Activated T-helper 2 cell treated with anti-CD3 and anti-CD28 coated beads, Interferon-gamma antibody, Interleukin-2, Interleukin-4, amounts not matched to agents 10 μg/mL and 5 μg/mL and 100 μg/mL, durations not matched to agents 14 hours and 24 hours and 36 hours (primary cell): ENCODE measurements at places on chromosomes 7 and 10.
A peak's percentile ranks its signal among the peaks of the same experiment; 100 is the strongest.

GRCh38 chr7:157497367-157497743, 160.6 kb downstream of the DNAJB6 start:
- H3K4me1 ChIP-seq = peaks cover 31% of the 10 kb centered on the region
- H3K27ac ChIP-seq = no peak overlapping the region
- H3K4me3 ChIP-seq = no peak overlapping the region
- peaks cover 18% of the 10 kb centered on the region for H3K27me3 ChIP-seq
- H3K36me3 ChIP-seq = peaks cover 11% of the 10 kb centered on the region
- DNase-seq = no peak

- no peak for DNase-seq
- no peaks in the 10 kb centered on the region for H3K27me3 ChIP-seq
- no peaks in the 10 kb centered on the region for H3K36me3 ChIP-seq
- no peak overlapping the region for H3K27ac ChIP-seq
- H3K4me3 ChIP-seq = no peak overlapping the region
- no peaks in the 10 kb centered on the region for H3K4me1 ChIP-seq
Measured at GRCh38 chr10:28280652-28281051, 22.2 kb downstream of the MPP7 start.

- H3K27me3 ChIP-seq = no peaks in the 10 kb centered on the region
- H3K27ac ChIP-seq = no peak overlapping the region
- no peaks in the 10 kb centered on the region for H3K36me3 ChIP-seq
- no peak for DNase-seq
- no peaks in the 10 kb centered on the region for H3K4me1 ChIP-seq
Measured at GRCh38 chr10:131697476-131698128, 203.2 kb upstream of the PPP2R2D start.

GRCh38 chr10:7408291-7409044, 2.4 kb downstream of the SFMBT2 start:
- DNase-seq = peak; percentile 37
- peaks cover 22% of the 10 kb centered on the region for H3K36me3 ChIP-seq
- peak overlapping the region; percentile 78 for H3K27ac ChIP-seq

DNA sequence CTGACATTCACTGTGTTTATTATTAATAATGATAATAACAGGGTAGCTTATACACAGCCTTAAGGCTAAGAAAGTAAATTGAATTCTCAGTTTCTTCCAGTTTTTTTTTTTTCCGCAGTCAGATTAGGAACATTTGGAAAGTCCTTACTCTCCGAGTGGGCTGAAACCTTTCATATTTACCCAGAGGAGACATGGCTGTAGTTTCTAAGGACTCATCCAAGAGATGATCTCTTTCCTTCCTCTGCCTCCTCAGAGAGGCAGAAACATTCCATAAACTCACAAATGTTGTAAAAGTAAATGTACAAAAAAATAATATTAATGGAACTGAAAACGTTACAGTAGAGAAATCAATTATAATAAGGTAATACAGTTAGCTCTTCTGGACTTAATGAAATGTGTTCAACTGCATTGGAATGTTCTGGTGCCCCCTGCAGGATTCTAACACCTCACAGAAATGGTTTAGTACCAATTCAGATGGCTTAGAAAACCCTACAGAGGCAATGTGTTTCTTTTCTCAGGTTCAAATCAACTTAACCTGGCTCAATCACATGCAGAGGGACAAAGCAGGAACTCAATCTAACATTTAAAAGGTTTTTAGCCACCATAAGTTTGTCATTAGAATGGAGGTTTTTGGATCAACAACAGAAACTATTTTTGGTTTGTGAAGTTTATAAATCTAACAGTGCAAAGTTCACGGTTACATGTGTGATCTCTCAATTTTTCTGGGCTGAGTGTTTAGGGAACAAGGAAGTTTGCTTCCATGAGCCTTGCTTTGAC, 71.7 kb downstream of the ICA1 start:
- no peak overlapping the region for H3K4me3 ChIP-seq
- DNase-seq = peak; percentile 32
- peaks cover 3% of the 10 kb centered on the region for H3K36me3 ChIP-seq
- peaks cover 45% of the 10 kb centered on the region for H3K4me1 ChIP-seq
- H3K27me3 ChIP-seq = no peaks in the 10 kb centered on the region

DNA sequence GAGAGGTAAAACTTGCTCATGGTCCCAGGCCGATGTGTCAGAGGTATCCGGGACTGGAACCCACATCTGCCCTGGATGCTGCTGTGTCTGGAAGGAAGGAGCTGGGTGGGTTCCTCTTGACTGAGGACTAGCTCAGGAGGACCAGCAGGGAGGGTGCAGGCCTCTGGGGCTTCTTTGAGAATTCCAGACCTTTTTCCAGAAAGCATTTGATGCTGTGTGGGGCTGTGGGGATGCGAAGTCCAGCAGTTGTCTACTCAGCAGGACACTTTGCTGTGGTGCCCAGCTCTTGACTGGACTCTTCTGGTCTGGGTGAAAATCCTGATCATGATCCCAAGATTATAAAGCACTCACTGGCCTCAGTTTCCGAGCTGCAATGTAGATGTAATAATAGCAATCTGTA, 1.7 kb downstream of the RAMP3 start:
- no peak overlapping the region for H3K27ac ChIP-seq
- H3K4me3 ChIP-seq = no peak overlapping the region
- peaks cover 32% of the 10 kb centered on the region for H3K27me3 ChIP-seq
- H3K4me1 ChIP-seq = peaks cover 3% of the 10 kb centered on the region
- no peak for DNase-seq
